ENCODE measurements at places on chromosomes 1 and 21.
A peak's percentile ranks its signal among the peaks of the same experiment; 100 is the strongest.

- no peak for DNase-seq
These were observed 29.6 kb upstream of the CACHD1 start for GRCh38 chr1:64440183-64440826.

- no peak for DNase-seq
These were observed 685 bp downstream of the CRTC2 start for GRCh38 chr1:153957744-153958110.

GRCh38 chr1:144101397-144102045 is 129.7 kb upstream of the FAM72C start:
- DNase-seq = peak; percentile 0

GRCh38 chr1:226741009-226741408 is 1.9 kb upstream of the ITPKB start:
- DNase-seq = no peak

- DNase-seq = no peak
These were observed 43.8 kb downstream of the HIVEP3 start for GRCh38 chr1:41874903-41875411.

- no peak for DNase-seq
These were observed 34.4 kb upstream of the ROR1 start for GRCh38 chr1:63739452-63739851.

DNA sequence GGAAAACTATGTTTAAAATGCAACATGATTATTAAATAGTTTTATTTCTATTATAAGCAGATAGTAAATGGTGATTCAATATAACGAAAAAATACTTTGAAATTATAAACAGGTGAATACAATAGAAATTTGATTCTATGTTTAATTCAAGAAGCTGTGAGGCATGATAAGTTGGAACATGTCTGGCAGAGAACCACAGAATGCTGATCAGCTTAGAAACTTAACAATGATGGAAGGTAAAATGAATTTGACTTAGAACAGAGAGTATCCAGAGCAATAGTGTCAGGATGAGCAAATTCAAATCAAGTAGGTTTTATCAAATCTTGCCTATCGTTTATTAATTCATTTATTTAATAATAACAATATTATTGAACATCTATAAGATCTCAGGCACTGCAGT is 83.4 kb upstream of the ADGRL4 start:
- DNase-seq = no peak

- no peak for DNase-seq
These were observed 17.9 kb downstream of the HIVEP3 start for GRCh38 chr1:41900603-41901444.

DNA sequence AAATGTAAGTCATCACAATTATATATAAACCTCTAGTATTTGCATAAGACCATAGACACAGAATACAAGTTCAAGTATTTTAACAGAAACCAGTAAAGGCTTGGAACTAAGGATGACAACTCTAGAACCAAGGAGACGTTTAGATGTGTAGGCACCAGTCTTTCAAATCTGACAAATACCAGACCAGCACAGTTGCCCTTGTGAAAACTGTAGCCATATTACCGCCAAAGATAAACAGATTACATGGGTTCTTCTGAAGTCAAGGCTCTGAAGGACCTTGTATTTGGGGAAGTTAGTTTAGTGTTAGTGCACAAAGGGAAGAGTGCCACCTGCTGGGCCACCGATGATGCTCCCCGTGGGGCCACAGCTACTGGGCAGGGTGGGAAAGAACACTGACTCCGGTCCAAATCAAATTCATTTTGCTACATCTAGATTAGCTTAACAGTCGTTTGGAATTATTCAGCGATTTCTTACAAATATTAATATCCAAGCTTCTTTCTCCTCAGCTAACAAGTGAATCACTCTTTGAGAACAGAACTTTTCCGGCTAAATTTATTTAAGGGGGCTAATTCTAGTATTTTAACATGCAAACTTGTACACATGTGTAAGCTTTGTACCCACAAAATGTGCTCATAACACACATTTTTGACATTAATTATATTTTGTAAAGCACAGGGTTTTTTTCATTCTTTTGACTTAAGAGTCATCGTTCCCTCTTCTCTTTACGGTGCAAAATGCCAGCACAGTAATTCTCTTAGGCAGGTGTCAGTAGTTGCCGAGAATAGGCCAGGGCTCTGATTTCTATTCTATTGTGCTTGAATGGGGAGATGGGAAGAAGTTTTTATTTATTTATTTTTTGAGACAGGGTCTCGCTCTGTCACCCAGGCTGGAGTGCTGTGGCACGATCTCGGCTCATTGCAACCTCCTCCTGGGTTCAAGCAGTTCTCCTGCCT is 8.0 kb upstream of the NIBAN1 start:
- DNase-seq = peak; percentile 32

DNA sequence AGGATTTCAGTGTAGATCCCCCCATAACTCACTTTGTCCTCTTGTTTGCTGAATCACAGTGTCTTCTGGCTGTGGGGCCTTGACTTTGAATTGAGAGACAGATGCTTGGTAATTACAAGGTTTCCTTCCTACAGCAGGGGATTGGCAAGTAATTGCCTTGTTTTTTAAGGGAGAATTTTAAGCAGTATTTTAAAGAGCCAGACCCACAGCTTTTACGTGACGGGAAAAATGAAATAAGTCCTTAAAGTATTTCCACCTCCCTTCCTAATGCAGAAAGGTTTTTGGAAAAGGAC is 41.0 kb downstream of the PGBD5 start:
- no peak for DNase-seq

- DNase-seq = no peak
These were observed 14.2 kb upstream of the PCBP3 start for GRCh38 chr21:45629046-45629981.

GRCh38 chr1:70892930-70893329 is 154.7 kb downstream of the PTGER3 start:
- no peak for DNase-seq

DNA sequence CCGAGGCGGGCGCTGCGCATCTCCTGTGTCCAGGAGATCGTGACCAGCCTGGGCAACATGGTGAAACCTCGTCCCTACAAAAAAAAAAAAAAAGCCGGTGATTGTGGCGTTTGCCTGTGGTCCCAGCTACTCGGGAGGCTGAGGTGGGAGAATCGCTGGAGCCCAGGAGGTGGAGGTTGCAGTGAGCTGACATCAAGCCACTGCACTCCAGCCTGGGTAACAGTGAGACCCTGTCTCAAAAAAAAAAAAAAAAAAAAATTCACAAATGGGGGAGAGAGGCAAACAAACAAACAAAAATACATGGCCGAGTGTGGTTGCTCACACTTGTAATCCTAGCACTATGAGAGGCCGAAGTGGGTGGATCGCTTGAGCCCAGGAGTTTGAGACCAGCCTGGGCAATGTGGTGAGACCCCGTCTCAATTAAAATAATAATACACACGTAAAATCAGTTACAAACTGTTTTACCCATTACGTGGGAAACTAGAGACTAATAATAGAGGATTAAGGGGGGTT is 758 bp downstream of the TATDN3 start:
- DNase-seq = no peak

DNA sequence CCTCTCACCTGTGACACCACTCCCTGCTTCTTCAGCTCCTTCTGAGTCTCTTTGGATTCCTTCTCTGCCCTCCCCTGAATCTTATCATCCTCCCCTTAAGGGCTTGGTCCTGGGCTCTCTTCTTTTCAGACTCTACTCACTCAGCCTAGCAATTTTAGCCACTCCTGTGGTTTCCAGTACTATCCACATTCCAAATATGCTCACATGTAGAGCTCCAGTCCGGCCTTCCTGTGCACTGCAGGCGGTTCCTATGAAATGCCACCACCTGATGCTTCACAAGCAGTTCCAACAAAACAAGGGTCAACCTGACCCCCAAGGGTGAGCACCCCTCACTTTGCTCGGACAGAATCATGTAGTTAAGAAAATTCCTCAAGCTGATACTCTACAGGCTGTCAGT is 35.9 kb downstream of the MAB21L3 start:
- DNase-seq = no peak

- DNase-seq = no peak
These were observed 138.5 kb downstream of the SLC45A1 start for GRCh38 chr1:8456308-8456912.

DNA sequence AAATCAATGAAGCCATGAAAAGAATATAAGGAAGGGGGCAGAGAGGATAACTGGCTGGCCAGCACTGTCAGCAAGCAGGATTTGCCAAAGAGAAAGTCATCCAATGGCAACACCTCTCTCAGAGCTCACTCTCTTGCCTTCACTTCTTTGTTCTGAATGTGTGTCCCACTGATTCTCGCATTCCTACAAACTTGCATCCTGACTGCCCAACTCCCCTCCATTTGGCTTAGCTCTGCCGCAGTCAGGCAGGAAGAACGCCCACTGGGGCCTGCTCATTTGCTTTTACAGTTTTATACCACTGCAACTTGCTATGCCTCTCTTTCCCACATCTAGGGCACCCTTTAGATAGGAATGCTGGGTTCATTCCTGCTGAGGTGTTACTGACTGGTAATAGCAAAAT is 364.2 kb upstream of the ST6GALNAC5 start:
- DNase-seq = no peak

DNA sequence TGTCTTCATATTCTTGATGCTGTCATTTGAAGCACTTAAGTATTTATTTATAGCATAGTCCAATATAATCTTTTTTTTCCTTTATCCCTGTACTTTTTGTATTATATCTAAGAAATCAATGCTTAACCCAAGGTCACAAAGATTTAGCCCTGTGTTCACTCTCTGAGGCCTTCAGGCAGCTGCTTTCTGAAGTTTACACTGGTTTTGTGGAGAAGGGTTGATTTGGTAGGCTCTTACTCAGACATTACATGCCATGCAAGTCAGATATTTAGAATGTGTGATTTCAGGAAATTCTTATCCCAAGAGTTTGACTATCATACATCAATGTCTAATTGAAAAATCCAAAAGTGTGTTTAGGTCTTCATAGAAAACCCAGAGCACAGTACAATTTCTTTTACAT is 56.3 kb downstream of the PALMD start:
- no peak for DNase-seq

GRCh38 chr1:207188901-207189300 is 84.9 kb downstream of the C4BPA start:
- DNase-seq = no peak

- no peak for DNase-seq
These were observed 44.4 kb downstream of the GNG12 start for GRCh38 chr1:67788904-67789303.

DNA sequence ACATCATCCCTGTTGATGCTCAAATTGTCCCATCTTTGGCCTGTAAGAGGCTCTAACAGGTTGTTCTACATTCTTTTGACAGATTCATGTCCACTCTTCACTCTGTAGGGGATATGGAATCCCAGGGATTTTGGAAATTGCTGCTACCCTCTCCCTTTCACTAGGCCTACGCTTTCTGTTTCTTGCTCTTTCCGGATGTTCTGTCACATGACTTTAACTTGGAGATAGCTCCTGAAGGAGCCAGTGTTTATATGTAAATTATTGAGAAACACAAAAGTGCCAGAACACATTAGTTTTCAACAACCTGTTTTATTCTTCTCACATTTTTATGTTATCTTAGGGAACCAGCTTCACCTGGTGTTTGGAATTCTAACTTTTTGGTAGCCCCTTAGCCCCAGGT is 287.1 kb upstream of the ST6GALNAC5 start:
- no peak for DNase-seq

DNA sequence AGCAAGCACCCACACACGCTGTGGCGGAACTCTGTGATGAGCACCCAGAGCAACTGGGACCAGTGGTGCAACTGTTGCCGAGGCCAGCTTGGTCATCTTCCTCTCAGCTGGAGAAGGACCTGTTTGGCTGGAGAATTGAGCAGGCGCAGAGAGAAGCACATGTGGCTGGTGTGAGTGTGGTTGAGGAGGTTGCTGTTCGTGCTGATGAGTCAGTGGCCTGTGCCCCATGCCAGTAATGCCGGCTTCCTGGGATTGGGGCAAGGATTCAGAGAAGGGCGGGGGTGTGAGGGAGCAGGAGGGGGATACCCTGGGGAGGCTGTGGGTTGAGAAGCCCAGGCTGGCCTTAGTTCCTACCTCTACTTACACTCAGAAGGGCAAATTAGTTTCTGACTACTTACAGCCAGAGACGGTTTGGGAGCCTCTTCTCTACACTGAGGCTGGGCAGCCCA is 57.5 kb upstream of the EPS8L3 start:
- DNase-seq = no peak

DNA sequence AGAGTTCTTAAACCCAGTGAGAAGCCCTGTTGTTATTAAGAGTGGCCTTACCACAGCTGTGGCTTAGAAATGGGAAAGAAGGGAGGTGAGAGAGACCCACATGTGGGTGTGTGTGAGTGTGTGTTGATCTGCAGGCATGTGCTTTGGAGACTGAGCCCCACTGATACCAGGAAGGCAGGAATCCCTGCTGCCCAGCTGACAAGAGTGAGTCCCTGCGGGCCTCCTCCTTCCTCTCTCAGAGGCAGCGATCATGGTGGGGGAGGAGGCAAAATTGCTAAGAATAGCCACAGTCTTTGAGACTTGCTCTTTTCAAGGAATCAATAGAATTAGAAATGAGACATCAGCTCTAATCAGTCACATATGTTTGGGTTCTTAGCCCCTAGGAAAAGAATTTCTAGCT is 87.0 kb upstream of the WARS2 start:
- no peak for DNase-seq

DNA sequence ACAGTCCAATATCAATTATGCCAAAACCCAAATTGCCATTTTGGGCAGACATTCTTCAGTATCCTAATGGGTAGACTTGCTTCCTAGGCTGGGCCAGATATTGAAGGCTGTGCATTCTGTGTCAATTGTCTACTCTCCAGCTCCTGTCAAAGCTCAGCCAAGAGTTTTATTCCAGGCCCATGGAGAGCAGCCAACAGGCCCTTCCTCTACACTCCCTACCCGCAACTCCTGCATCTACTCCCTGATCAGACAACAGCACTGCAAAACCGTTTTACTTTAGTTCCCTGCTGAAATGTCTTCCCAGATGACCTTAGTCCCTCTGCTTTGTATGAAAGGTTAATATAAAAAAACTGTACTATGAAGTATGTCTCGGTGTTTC is 6.6 kb upstream of the ADORA3 start:
- DNase-seq = no peak

DNA sequence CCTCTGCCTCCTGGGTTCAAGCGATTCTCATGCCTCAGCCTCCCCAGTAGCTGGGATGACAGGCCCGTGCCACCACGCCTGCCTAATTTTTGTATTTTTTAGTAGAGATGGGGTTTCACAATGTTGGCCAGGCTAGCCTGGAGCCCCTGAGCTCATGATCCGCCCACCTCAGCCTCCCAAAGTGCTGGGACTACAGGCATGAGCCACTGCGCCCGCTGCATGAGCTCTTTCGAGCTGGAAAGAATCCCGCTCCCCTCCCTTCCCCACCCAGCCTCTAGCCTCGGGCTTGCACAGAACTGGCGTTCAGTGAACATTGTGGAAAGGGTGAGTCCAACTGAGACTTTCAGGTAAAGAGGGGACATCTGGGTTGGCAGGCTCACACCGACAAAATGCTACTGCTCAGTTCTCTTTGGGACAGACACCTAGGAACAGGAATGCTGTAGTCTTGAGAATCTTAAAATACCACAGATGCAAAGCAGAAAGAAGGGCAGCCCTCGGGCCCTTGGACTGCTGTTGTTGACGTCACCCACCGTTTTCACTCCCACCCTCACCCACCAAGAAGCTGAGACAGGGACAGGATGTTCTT is 9.7 kb upstream of the GNG4 start:
- DNase-seq = no peak

- no peak for DNase-seq
These were observed 407.3 kb downstream of the MATN1 start for GRCh38 chr1:30316056-30316455.

Data from HuH-7.5 (cell line).